Islet precursor cell (in vitro differentiated cells): ENCODE measurements at places on chromosomes 5 and 9.

DNA sequence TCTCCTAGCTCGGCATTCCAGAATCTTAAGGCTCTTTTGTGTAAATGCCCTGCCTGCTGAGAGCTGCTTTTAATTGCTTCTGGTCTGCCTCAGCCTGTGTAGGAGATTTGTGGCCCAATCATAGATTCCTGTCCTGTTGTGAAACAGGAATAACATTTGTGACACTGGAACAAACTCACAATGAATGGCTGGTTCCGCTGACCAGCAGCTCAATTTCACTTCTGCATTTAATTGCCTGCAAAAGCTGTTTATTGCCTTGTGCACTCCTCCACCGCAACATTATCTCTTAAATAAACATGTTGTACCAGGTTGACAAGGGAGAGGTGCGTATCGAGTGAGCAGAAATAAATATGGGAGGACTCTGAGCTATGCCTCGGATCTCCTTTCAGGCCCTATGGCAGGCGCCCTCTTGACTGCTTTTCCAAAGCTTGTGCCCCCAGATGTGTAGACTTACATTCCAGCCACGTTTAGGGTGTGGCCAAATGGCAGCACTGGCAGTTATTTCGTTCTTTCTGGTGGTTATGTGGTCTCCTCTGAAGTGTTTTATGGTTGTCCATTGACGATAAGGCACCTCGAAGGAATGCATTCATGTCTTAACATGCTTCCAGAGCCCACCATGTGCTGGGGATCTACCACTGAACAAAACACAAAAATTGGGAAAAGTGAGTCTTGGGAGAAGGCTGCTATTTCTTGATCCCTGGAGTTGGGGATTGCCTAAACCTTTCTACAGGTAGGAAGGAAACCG, 58.1 kb downstream of the DMRT1 start:
- DNase-seq = peak; percentile 69

DNA sequence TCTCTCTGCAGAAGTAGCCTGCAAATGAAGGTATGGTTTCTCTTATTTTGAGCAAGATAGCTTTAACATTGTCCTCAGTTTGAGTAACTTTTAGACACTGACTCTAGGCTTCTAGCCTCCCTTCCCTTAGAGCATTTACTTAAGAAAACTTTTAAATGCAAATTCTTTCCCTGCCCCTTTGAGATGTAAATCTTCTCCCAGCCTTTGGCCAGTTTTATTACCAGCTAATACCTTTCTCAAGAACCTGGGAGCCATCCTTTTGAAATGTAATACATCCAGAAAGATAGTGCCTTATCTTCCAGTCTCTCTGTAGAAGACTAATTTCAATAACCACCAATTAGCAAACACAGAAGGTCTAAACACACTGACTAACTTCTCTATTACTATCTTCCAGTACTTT, 688.9 kb upstream of the CDH9 start:
- DNase-seq = no peak

GRCh38 chr9:98002808-98003207, 19.7 kb downstream of the ANP32B start:
- DNase-seq = no peak

DNA sequence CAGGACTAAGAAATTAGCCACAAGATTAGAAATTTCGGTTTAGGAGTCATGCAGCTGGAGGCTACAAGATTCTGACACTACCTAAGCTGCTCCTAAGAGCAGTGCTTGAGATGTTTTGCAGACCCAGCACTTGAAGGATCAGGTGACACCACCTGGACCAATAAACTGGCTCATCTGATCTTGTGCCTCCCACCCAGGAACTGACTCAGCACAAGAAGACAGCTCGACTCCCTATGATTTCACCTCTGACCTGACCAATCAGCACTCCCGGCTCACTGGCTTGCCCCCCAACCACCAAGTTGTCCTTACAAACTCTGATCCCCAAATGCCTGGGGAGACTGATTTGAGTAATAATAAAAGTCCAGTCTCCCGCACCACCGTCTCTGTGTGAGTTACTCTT, 170.4 kb downstream of the TTC39B start:
- no peak for DNase-seq

DNA sequence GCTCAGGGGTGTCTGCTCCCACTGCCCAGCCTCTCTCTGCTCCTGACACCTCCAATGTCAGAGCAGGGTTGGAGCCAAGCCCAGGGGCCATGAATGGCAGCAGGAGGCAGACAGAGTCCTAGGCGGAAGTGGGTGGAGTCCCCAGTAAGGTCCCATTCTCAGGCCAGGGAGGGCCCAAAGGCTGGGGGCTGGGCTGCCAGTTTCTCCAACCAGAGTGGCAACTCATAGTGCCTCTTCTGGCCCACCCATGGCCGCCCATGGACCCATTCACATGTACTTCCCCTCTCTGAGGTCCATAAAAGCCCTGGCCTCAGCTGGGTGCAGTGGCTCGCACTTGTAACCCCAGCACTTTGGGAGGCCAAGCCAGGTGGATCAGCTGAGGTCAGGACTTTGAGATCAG, 261.8 kb upstream of the TNC start:
- DNase-seq = no peak

GRCh38 chr9:89975630-89976029, 370.8 kb downstream of the GADD45G start:
- no peak for DNase-seq

GRCh38 chr5:175206669-175207068, 237.3 kb downstream of the DRD1 start:
- DNase-seq = no peak

DNA sequence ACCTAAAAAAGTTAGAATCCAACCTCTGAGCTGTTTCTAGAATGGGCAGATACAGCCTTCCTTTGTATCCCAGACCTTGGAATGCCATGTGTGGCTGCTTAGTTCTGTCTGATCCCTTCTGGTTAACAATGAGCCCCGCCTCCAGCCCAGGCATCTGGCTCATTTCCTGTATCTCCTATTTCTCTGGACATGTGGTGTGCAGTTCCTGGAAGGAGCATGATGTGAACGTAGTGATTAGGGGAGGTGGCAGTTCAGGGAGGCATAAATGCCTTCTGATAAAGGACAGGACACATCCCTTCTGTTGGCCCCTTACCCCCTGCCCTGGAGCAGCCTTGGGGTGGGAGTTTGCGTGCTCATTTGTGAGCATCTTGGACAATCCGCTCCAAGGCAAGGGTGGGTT, 243.0 kb downstream of the ZSWIM6 start:
- DNase-seq = peak; percentile 84

DNA sequence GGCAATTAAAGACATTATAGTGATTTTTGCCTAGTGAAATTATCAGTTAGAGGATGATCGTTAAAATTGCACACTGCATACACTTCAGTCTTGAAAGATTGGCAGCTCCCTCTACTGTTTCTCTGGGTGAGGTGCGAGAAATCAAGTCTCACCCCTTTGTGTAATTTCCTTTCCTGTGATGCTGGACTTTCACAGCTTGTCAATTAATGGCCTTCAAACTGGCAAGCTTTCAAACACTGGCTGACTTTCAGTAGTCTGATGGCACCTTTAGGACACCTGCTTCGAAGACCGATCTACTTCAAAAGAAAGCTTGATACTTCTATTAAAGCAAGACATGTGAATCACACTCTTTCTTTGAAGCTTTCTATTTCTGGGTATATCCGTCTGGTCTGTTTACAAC, 706.7 kb upstream of the PTPRD start:
- no peak for DNase-seq

- no peak for DNase-seq
Observed at GRCh38 chr5:130090569-130091270, 186.5 kb downstream of the CHSY3 start.

DNA sequence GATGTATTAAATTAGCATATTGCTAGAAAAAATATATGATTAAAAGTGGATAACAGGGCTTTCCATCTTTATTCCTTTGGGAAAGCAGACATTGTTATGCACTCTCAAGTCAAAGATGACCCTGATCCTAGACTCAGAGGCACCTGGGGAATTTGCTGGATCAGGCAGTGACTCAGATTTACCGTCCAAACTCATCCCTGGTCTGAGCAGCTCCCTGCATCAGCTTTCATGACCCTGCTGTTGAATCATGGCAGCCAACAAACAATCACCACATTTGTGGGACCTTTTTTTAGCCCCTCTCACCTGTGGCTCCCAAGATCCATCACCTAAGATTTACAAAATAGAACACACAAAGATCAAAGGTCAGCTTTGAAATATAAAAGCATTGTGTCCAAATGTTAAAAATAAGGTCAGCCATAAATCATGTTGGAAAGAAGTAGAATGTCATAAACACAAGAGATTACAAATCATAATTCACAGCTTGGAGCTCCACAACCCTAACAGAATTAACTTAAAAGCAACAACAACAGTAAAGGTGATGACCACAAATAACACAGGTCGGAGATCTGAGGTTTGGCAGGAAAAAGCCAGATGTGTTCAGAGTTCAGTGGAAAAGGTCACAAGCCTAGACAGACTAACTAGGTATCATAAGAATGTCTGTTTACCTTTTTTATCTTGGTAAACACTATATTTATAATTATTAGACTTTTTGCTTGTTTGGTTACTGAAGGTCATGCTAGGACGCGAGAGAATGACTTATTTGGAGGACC, 55.5 kb downstream of the ZFAND5 start:
- peak; percentile 71 for DNase-seq

- DNase-seq = no peak
Observed at GRCh38 chr5:889075-889710, 3.4 kb downstream of the BRD9 start.

DNA sequence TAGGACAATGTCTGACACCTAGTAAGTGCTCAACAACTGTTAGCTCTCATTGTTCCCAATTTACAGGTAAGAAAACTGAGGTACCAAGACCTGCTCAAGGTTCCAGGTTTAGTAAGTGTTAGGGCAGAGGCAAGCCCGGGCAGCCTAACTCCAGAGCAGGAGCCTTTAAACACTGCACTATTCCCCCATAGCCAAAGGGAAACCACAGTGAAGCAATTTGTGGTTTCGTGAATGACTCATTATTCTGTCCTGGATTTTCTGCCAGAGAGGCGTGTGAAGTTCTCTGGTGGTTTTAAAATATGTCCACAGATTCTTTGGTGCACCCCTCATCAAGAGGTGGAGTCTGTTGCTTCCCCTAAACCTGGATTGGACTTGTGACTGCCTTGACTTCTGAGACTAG, 1.0 kb upstream of the MCC start:
- peak; percentile 93 for DNase-seq

GRCh38 chr9:18893491-18893890, 139.5 kb downstream of the SAXO1 start:
- DNase-seq = no peak

- DNase-seq = no peak
Observed at GRCh38 chr9:70053864-70054263, 10.2 kb downstream of the MAMDC2 start.

DNA sequence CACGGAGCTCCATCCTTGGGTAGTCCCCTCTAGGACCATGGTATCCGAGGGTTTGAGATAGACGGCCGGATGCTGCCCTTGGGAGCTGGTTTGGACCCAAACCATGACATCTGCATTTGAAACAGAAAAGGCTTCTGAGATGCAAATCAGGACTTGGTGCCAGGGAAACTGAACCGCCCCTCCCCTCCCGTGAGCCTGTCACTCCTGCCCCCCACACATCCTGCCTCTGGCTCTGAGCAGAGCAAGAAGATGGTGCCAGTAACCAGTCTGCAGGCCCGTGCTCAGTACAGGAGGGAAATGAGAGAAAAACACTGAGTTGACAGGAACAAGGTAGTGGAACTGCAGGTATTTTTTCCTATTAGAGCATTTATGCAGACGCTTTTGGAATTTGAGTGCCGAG, 18.6 kb downstream of the ARPC5L start:
- no peak for DNase-seq

- no peak for DNase-seq
Observed at GRCh38 chr5:36273809-36274526, 27.7 kb downstream of the RANBP3L start.
